ENCODE measurements at places on chromosomes 7 and 10.

- no peak for DNase-seq
Observed at GRCh38 chr10:2913474-2913873, 153.9 kb upstream of the PFKP start.

DNA sequence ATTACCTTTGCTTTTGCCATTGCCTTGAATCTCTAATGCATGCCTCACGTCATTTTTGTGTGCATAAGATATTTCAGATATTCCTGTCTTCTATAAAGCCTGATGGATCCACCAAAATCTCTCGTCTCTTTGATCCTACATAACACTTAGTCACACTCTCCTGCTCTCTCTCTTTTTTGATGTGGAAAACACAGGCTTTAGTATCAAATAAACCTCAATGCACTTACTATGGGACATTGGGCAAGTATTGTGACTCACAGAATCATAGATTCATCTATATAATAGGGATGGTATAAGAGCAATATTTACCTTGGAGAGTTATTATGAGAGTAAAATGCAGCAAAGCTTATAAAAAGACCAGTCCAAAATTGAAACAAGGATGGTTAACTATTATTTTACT is 39.1 kb downstream of the DKK1 start:
- DNase-seq, result no peak

DNA sequence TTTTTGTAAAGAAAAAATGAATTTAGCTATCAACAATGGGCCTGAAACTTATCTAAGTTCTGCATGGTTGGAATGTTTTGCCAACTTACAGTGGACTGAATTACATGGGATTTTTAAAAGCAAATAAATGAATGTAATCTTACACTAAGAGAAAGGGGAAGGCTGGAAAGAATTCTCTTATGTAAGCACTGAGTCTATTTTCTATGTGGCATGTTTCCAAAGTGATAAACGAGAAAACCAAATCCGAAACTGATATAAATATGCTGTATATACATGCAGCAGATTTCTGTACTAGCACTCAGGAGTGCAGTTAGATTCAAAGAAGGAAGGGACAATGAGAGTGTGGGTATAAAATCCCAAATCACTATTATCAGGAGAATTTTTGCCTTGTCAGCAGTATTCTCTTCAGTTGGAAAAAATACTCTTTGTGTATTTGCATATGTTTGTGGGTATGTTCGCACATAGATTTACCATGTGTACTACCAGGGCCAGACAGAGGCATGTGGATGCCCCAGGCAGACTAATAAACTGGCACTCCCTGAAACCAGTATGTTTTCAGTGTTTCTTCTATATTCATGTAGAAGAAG is 334.3 kb upstream of the SEMA3D start:
- no peak for DNase-seq

- no peak for DNase-seq
Observed at GRCh38 chr7:81623251-81623855, 146.5 kb downstream of the HGF start.

DNA sequence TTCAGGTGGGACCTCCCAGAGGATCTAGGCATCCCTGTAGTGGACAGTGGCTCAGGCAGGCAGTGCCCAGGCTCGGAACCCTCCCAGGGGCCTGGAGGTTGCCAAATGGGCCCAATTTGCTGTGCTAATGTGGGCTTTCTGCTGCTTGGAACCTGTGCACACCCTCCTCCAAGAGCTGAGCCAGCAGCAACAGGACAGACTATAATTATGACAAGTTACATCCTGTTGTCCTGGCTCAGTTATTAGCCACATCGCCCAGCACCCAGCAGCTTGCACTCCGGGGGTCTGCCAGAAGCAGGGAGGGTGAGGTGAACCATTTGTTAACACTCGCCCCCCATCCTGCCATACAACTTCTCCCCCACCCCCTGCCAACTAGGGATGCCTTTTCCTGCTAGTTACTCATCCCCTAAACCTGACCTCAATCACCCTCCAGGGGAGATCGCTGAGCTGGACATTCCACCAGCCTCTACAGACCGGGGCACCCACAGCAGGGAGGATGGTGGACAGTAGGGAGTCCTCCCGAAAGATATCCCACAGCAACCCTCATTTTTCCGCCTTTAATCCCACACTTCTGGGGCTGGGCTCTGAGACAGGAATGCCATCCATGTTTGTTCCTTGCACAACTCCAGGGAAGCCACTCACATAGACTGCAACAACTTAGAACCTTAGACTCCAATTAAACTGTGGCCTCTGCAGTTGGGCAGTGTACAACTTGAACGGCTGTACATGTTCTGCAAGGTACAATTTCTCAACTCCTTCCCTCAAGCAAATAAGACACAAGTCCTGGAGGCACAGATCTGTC is 7.9 kb upstream of the MYL10 start:
- DNase-seq, result no peak

DNA sequence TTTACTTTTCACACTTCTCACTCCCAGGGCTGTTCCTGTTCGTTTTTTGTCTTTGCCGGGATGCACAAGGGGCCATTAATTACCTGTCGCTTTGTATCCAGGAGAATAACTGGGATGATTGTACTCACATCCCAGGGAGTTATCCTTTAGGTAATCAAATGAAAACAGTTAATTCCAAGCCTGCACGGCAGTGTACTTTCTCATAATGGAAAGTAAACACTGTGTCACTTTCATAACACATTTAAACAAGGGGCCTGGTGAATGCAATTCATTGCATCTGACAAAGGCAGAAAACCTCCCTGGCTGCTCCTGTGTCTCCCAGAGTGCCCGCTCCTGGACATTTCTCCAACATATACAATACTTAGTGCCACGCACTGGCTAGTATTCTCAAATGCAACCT is 138.7 kb upstream of the CELF2 start:
- no peak for DNase-seq

GRCh38 chr7:47328392-47329319 is 253.3 kb downstream of the TNS3 start:
- DNase-seq, result no peak

DNA sequence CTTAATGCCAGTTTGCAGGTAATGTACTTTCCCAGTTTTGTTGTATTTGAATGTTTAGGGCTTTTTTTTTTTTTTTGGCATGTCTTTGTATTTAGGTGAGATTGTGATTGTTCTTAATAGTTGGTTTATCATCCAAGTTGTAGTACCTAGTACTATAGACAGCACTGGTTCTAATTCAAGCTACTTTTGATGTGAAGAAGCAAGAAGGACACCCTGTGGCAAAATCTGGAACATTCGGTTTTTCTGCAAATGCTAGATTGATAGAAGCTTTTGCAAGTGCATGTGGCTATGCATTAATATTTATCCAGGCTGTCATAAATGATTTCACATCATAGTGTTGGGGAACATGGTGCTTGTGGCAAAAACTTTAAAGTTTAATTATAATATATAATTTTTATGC is 248.9 kb downstream of the FOXP2 start:
- DNase-seq, result no peak

DNA sequence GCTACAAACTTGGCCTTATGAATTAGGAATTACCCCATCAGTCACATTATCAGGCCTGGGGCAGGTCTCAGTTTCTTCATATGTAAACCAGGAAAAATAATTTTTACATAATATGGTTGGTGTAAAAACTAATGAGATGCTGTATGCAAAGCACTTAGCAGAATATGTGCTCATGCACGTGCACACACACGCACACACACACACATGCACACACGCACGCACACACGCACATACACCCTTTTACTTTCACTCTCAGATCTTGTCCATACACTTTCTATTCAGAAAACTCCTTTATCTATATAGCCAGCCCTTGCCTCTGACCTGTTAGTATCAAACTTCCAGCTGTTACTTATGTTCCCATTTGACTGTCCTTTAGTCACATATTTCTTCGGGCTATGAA is 92.7 kb downstream of the CREB5 start:
- DNase-seq, result no peak

DNA sequence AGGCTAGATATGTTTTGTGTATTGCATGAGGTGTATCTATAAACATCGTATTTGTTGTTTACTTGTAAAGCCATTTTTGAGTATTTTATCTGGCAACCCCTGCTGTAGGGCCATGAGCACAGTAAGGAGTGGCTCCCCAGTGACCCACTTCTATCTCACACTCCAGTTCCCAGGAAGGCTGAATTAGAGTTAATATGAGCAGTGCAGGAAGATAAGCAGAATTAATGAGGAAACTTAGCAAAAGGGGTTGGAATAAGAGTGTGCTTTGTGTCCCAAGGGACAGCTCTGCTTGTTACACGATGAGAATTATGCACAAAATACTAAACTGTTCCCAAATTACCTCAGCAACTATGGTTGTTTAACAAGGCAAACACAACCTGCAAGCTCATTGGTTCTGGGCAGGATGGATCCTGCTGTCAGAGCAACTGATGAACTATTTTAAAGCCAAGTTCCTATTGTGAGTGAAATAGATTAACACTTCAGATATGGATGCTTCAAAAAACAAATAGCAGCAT is 1005.8 kb downstream of the NRG3 start:
- no peak for DNase-seq

DNA sequence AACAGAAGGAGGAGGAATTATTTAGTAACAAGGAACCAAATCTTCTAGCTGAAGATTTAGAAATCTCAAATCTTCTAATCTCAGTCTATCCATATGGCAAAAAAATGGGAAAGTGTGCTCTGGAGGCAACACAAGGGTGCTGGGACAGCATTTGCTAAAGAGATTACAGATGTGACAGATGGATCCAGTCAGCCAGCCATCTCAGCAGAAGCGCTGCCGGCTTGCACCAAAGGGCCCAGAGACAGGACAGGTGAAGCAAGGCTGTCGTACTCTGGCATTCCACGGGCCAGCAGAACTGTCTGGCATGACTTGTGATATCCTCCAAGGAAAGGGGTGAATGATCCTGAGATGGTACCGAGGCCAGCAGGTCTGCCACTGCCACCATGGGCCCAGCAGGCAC is 45.7 kb upstream of the GJD4 start:
- no peak for DNase-seq

DNA sequence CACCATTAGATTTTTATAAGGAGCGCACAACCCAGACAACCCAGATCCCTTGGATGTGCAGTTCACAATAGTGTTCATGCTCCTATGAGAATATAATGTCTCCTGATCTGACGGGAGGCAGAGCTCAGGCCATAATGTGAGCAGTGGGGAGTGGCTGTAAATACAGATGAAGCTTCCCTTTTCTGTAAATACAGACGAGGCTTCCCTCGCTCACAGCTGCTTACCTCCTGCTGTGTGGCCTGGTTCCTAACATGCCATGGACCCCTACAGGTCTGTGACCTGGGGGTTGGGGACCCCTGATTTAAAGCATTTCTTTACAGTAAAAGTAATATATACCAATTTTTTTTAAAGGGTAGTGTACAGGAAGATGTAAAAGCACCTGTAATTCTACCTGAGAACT is 33.2 kb downstream of the HELLS start:
- DNase-seq, result no peak

GRCh38 chr10:133361773-133362441 is 4.1 kb upstream of the FUOM start:
- no peak for DNase-seq

Measured in CD4-positive, alpha-beta T cell treated with Interleukin-12 subunit alpha and Interleukin-12 subunit beta, for 1 hour (primary cell).